ENCODE measurements at places on chromosomes 7 and 10. TPM values are rescaled to one million over a fixed set of nuclear protein-coding genes. Genes with fewer than 3 reads are reported as not detected.

PRF1 gene
- not detected for total RNA-seq

GRCh38 chr7:90210475-90210874, 1.1 kb upstream of the STEAP2 start:
- no peak overlapping the region for H3K27ac ChIP-seq
- H3K36me3 ChIP-seq: no peaks in the 10 kb centered on the region
- H3K4me1 ChIP-seq: peaks cover 2% of the 10 kb centered on the region
- H3K4me3 ChIP-seq: peak overlapping the region; percentile 92
- H3K27me3 ChIP-seq: no peaks in the 10 kb centered on the region
- no peak for DNase-seq

GRCh38 chr10:844552-844951, 87.0 kb downstream of the LARP4B start:
- H3K36me3 ChIP-seq: peaks cover 10% of the 10 kb centered on the region
- no peak overlapping the region for H3K4me3 ChIP-seq
- no peak overlapping the region for H3K27ac ChIP-seq
- H3K4me1 ChIP-seq: no peaks in the 10 kb centered on the region
- H3K27me3 ChIP-seq: no peaks in the 10 kb centered on the region

DNA sequence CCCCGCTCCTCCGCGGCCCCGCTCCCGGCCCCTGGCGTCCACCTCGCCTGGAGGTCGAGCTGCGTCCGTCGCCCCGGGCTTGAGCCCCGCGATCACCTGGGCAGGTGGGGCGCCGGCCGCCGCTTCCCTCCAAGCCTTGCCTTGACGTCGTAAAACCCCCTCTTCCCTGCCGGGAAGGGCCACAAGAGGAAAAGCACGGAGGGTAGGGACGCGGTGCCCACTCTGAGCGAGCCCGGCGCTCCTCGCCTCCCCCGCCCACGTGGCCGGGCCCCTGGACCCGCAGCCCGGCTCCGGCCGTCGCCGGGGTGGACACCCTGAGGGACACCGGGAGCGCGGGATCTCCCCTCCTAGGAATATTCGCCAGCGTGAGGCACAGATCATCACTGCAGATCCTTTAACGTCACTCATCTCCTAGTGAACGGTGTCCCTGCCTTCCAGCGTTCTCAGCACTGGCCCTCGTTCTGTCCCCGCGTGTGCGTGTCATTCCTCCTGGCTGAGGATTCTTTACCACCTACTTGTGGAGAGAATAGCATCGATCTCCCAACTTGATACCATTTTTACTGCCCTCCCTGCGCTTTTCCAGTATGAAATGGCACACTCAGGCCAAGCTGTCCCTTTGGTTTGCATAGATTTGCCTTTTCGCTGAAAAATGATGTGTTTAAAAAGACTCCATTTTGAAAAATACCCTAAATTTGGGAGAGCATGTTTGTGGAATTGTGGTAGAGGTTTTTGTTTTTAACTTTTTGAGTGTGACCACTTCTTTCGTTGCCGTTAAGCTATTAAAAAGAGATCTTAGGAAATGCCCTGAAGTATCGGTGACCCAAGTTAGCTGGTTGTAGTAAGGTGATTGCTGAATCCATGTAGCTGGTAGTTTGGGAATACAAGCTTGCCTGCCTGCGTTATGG, 649 bp downstream of the ACTR3B start:
- no peaks in the 10 kb centered on the region for H3K27me3 ChIP-seq
- DNase-seq: peak; percentile 22
- no peaks in the 10 kb centered on the region for H3K36me3 ChIP-seq
- H3K4me3 ChIP-seq: peak overlapping the region; percentile 90
- peak overlapping the region; percentile 91 for H3K27ac ChIP-seq
- peaks cover 3% of the 10 kb centered on the region for H3K4me1 ChIP-seq

GRCh38 chr7:28956608-28957063, 1.5 kb downstream of the TRIL start:
- H3K4me1 ChIP-seq: peaks cover 5% of the 10 kb centered on the region
- no peaks in the 10 kb centered on the region for H3K36me3 ChIP-seq
- peaks cover 40% of the 10 kb centered on the region for H3K27me3 ChIP-seq
- DNase-seq: peak; percentile 42
- peak overlapping the region; percentile 16 for H3K4me3 ChIP-seq
- no peak overlapping the region for H3K27ac ChIP-seq

DNA sequence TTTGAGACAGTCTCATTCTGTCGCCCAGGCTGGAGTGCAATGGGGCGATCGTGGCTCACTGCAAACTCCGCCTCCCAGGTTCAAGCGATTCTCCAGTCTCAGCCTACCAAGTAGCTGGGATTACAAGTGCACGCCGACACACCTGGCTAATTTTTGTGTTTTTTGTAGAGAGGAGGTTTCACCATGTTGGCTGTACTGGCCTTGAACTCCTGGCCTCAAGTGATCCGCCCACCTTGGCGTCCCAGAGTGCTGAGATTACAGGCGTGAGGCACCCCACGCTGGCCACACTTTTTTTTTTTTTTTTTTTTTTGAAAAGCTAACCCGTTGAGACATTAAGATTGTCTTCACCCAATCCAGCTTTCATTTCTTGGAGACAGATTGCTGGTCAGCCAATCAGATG, 2.1 kb downstream of the ZNF273 start:
- no peaks in the 10 kb centered on the region for H3K4me1 ChIP-seq
- DNase-seq: no peak
- H3K36me3 ChIP-seq: no peaks in the 10 kb centered on the region
- H3K27me3 ChIP-seq: no peaks in the 10 kb centered on the region

GRCh38 chr7:24572393-24572996, 757 bp upstream of the PALS2 start:
- peaks cover 6% of the 10 kb centered on the region for H3K27me3 ChIP-seq
- peak; percentile 67 for DNase-seq
- peak overlapping the region; percentile 2 for H3K27ac ChIP-seq
- H3K4me1 ChIP-seq: no peaks in the 10 kb centered on the region

SEMA3C gene
- 203 TPM for total RNA-seq

SPDYE5 gene
- total RNA-seq: not detected

HOXA10 gene
- total RNA-seq: 0.17 TPM

DNA sequence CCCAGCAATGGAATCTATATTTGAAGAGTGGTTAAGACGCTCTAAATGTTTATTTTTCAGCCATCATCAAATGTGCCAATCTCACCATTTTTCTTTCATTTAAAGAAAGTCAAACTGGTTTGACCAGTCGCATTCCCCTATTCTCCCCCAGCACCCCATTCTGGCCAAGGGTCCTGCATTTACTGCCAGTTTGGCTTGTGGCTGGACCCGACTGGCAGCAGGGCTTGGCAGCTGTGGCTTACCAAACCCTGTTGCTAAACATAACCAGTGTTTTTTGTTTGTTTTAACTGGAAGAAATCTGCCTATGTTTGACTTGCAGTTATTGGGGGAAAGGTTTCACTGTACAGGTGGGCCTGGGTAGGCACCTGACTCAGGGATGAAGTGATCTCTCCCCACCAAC, 116.3 kb downstream of the CYP26A1 start:
- peaks cover 7% of the 10 kb centered on the region for H3K27me3 ChIP-seq
- no peak overlapping the region for H3K4me3 ChIP-seq
- DNase-seq: no peak

CARD11 gene
- not detected for total RNA-seq

GRCh38 chr7:11750191-11750590, 81.8 kb downstream of the THSD7A start:
- DNase-seq: no peak
- no peaks in the 10 kb centered on the region for H3K4me1 ChIP-seq
- no peak overlapping the region for H3K27ac ChIP-seq
- H3K36me3 ChIP-seq: no peaks in the 10 kb centered on the region
- H3K27me3 ChIP-seq: no peaks in the 10 kb centered on the region

CALCR gene
- not detected for total RNA-seq

DNA sequence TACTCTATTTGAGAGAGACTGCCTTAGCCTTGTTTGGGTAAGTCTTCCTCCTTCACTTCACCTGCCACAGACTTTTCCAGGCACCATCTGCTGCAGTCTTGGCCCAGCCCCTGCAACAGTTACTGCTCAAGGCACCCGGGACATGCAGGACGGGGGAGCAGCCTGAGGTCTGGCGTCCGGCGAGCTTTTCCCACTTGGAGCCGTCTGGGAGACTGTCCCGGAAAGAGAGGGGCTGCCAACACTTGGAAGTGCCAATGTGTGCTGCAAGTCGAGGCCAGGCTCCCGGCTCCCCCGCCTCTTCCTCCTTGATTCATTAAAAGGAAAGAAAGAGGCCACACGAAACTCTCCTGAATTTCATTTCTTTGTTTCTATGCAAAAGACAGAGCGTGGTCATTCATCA, 13.7 kb downstream of the HTRA1 start:
- H3K27me3 ChIP-seq: no peaks in the 10 kb centered on the region
- no peak overlapping the region for H3K4me3 ChIP-seq
- H3K27ac ChIP-seq: no peak overlapping the region
- DNase-seq: no peak

DNA sequence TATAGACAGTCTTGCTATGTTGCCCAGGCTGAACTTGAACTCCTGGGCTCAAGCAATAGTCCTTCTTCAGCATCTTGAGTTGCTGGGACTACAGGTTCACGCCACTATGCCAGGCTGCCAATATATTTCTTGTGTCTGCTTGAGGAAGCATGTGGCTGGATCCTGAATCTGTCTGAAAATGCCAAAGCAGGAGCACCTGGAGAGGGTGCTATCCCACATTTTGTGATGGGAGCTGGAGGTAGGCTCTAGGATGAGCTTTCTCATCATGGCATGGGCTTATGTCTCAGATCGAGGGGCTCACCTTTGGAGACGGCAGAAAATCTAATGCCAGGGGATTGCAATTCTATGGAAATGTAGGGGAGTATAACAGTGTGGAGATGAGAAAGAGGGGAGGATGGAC, 744.2 kb downstream of the GRID1 start:
- no peaks in the 10 kb centered on the region for H3K36me3 ChIP-seq
- DNase-seq: no peak
- H3K27me3 ChIP-seq: no peaks in the 10 kb centered on the region
- H3K4me1 ChIP-seq: no peaks in the 10 kb centered on the region
